CD4-positive, alpha-beta T cell treated with Interferon gamma for 1 hour (primary cell): ENCODE measurements at places on chromosomes 7 and 10.

DNA sequence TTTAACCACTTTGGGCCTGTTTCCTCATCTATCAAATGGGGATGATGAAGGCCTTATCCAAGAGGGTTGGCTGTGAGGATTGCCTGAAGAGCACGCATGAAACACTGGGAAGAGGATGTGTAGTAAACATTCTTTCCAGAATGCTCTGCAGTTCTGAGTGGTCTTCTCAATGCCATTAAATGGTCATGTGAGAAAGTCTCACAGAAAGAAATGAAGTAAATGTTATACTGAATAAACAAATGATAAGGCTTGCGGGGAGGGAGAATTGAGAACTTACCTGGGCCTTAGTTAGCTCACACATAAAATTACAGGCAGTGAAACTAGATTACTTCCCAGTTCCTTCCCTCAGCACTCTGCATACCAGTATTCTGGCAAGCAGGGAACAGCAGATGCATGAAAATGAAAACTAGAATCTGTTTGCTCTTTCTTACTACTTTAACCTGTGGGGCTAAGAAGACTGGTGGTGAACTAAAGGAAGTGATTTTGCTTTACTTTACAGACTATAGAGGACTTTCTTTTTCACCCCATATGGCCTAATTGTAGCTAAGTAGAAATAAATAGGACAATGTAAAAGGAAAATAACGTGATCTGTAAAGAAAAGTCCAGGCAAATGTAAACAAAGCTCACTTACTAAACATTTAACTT is 135.3 kb upstream of the CCDC6 start:
- no peak for DNase-seq

- DNase-seq: no peak
Observed at GRCh38 chr10:129743738-129744133, 220.3 kb downstream of the EBF3 start.

- no peak for DNase-seq
Observed at GRCh38 chr7:140348161-140348849, 50.0 kb downstream of the SLC37A3 start.

GRCh38 chr7:138661069-138661635 is 40.0 kb downstream of the SVOPL start:
- no peak for DNase-seq

- DNase-seq: no peak
Observed at GRCh38 chr10:68606918-68607317, 46.8 kb downstream of the TET1 start.

- DNase-seq: no peak
Observed at GRCh38 chr10:31607481-31607880, 288.5 kb downstream of the ZEB1 start.

- DNase-seq: no peak
Observed at GRCh38 chr7:115191526-115191925, 269.6 kb downstream of the MDFIC start.

DNA sequence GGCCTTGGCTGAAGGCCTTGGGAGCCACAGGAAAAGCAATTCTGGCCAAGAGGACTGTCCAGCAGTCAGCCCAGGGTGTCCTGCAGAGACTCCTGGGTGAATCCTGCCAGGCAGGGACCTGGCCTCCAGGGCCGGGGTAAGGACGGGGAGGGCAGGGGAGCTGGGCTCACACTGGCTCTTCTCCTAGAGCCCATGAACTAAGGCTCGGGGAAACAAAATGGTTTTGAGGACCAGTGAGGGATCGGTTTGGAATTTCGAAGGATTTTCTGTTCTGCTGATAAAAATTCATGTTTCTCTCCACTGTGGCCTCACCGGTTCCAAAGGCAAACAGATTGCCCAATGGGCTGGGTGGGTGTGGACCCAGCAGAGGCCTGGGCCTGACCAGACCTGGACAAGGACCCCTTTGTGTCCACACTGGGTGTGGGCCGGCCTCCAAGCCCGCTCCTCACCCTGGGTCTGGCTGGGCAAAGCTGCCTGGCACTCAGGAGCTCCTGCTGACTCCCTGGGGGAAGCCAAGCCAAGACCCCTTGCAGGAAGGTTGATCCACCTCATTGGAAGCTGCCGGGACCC is 27.3 kb downstream of the FAM20C start:
- no peak for DNase-seq

DNA sequence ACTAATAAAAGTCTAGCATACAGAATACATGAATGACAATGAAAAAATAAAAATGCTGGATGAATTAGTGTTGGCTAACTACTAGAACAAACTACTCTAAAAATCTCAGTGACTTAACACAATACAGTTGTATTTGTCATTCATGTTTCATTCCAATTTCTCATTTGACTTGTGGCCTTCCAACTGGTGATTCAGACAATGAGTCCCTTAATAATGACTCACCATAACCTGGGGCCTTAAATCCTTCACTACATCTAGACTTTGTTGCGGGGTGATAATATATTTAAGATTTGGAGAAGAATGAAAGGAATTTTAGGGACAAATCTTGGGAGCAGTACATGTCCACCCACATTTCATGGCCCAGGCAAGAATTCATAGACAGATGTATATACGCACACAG is 90.5 kb upstream of the POM121L12 start:
- no peak for DNase-seq

GRCh38 chr7:77697535-77697831 is 1.2 kb downstream of the RSBN1L start:
- no peak for DNase-seq

DNA sequence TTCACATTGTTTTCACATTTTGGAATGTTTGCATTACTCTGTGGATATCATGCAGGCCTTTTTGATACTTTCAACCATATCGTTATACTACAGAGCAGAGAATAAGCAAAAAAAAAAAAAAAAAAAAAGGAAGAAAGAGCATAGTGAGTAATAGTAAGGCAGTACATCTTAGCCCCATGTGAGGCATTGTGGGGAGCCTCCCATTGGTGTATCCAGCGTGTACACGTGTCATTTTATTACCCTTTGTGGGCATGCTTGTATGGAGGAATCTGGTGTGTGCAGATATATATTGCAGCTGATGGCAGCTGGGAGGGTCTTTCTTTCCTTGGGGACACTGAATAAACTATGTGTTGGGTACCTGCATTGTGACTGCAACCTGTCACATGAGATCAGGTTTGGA is 19.6 kb downstream of the R3HCC1L start:
- no peak for DNase-seq

DNA sequence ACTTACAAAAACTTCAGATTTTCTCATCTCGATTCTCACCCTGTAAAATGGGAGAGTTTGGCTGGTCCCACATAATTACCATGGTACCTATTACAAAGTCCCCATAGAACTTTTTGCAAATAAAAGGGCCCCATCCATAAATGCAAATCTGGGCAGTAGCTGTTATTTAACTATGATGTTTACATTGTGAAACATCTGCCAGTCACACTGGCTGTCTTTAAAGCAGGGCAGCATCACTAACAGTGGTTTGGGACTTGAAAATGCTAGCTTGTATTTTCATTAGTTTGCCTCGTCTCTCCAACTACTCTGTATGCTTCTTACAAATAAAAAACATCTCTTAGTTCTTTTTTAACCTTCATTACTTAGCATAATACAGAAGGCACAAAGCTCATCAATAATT is 240.7 kb downstream of the FZD1 start:
- DNase-seq: no peak

- DNase-seq: no peak
Observed at GRCh38 chr7:79615466-79615865, 162.0 kb upstream of the MAGI2 start.

DNA sequence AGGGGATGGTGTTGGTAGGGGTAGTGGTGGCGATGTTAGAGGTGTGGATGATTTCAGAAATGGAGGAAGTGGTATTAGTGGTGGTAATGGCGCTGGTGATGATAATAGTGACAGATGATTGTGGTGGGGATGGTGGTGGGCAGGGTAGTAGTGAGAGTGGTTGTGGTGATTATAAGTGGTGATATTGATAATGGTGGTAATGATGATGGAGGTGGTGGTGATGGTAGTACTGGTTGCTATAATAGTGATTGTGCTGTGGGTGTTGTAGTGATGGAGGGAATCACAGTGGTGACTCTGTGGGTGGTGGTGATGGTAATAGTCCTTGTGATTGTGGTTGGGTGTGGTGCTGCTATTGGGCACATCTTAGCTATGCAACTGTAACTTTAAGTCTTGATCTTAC is 61.6 kb upstream of the TBX20 start:
- DNase-seq: no peak

GRCh38 chr10:103699611-103700435 is 155.6 kb downstream of the SH3PXD2A start:
- DNase-seq: no peak

DNA sequence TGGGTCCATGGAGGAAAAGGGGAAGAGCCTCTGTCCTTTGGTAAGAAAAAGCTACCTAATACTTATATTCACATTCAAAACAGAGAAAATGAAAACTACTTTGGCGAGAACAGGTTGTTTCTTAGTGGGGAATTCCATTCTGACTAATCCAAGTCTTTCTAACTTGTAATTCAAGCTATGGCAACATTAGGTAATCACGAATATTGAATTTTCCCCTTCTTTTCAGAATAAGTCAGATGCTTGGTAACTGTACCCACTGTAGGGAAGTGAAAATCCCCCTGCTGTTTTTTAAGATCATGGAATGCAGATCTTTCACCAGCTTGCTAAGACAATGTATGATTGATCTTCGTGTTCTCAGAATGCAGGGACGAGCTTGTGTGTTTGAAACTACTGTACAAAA is 384.4 kb downstream of the TCERG1L start:
- DNase-seq: no peak

DNA sequence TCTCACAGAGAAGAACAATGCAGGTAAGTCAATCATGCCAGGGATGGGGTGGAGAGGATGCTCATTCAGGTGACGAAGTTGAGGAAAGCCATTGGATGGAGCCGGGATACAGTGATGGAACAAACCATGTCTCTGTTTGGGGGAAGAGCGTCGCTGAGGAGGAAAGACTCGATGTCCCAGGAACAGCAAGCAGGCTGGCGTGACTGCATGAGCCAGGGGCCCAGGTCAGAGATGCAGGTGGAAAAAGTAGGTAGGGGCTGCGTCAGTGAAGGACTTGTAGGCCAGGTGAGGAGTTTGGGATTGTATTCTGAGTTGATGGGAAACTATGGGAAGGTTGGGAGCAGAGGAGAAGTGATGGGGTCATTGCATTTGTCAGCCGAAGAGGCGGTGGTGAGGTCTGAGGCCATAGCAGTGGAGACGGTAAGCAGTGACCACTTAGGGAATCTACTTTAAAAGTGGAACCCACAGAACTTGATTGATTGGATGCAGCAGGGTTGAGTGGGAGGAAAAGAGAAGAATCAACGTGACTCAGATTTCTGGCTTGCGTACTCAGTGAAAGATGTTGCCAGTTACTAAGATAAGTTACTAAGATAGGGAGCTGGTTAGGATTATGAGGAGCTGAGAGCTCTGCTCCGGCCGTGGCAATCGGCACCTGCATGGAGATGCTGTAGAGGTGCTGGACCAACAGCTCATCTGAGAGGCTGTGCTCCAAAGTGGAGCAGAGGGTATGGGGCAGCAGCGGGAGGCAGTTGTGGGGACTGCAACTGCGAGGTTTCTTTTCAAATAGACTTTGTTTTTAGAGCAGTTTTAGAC is 12.5 kb upstream of the IL2RA start:
- no peak for DNase-seq
